ENCODE measurements at places on chromosomes 7 and 10. TPM values are rescaled to one million over a fixed set of nuclear protein-coding genes. Genes with fewer than 3 reads are reported as not detected.

GRCh38 chr7:69696054-69696591 is 97.8 kb downstream of the AUTS2 start:
- H3K27ac ChIP-seq: peak overlapping the region; percentile 41
- peaks cover under 1% of the 10 kb centered on the region for H3K36me3 ChIP-seq
- peak; percentile 88 for DNase-seq

- no peaks in the 10 kb centered on the region for H3K27me3 ChIP-seq
- H3K4me3 ChIP-seq: no peak overlapping the region
- no peaks in the 10 kb centered on the region for H3K4me1 ChIP-seq
- no peaks in the 10 kb centered on the region for H3K36me3 ChIP-seq
- DNase-seq: no peak
- H3K27ac ChIP-seq: no peak overlapping the region
Measured at GRCh38 chr7:105257338-105257737, 131.4 kb downstream of the SRPK2 start.

DNA sequence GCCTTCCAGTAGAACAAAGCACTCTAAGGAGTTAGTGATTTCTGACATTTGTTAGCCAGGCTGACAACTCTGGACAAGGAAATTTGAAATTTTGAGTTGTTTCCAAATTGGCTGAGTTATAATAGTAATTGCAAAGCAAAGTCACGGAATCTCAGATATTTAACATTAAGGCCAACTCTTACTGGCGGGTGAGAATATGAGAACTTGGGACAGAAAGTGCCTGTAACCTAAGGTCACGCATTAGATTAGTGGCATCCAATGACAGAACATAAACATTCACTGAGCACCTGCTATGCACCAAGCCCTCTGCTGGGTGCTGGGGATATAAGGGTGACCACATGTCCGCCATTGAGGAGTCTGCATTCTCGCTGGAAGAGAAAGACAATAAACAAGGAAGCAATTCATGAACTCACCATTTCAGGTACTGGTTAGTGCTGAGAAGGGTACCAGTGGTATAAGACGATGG is 45.5 kb upstream of the CHST15 start:
- no peak overlapping the region for H3K27ac ChIP-seq
- no peak for DNase-seq
- H3K36me3 ChIP-seq: no peaks in the 10 kb centered on the region
- H3K27me3 ChIP-seq: no peaks in the 10 kb centered on the region

DNA sequence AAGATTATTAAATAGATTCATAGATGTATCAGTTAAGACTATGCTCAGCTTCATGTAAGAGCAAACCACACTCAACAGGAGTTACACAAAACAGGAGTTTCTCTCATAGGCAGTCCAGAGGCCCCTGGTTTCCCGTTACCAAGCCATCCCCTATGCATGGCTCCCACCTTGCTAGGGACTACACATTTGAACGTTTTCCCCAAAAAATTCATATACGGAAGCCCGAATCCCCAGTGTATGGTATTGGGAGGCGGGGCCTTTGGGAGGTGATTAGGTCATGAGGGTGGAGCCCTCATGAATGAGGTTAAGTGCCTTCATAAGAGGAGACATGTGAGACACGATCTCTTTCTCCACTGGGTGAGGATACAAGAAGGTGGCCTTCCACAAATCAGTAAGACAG is 29.1 kb downstream of the RSU1 start:
- peaks cover 19% of the 10 kb centered on the region for H3K4me1 ChIP-seq
- H3K27me3 ChIP-seq: no peaks in the 10 kb centered on the region
- no peaks in the 10 kb centered on the region for H3K36me3 ChIP-seq
- H3K4me3 ChIP-seq: no peak overlapping the region

GRCh38 chr7:44486693-44487092 is 3.8 kb downstream of the NUDCD3 start:
- no peaks in the 10 kb centered on the region for H3K27me3 ChIP-seq
- H3K4me3 ChIP-seq: no peak overlapping the region
- DNase-seq: no peak

GRCh38 chr10:36764823-36765222 is 360.6 kb upstream of the ANKRD30A start:
- H3K27ac ChIP-seq: no peak overlapping the region
- H3K36me3 ChIP-seq: no peaks in the 10 kb centered on the region
- no peak for DNase-seq

DNA sequence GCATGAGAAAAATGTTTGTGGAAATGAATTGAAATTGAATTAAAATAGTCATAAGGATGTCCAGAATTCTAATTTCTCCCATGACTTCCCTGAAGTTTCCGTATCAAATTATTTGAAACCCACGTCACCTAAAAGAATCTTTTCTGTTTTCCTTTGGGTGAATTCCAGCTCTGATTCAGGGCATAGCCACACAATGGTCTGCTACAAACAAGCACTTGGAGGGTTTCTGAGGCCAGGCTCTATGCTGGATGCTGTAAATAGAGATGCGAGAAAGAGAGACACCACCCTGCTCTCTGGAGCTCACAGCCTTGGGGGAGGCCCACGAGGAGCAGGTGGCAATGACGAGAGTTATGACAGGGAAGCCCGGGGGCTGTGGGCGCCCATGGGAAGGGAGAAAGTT is 33.6 kb downstream of the GHRHR start:
- no peaks in the 10 kb centered on the region for H3K4me1 ChIP-seq
- DNase-seq: no peak
- no peaks in the 10 kb centered on the region for H3K27me3 ChIP-seq
- no peak overlapping the region for H3K4me3 ChIP-seq
- H3K36me3 ChIP-seq: no peaks in the 10 kb centered on the region

- H3K4me3 ChIP-seq: no peak overlapping the region
- H3K27ac ChIP-seq: no peak overlapping the region
- H3K27me3 ChIP-seq: no peaks in the 10 kb centered on the region
- H3K4me1 ChIP-seq: no peaks in the 10 kb centered on the region
- no peak for DNase-seq
- peaks cover 9% of the 10 kb centered on the region for H3K36me3 ChIP-seq
Measured at GRCh38 chr7:6186577-6186976, 85.8 kb downstream of the CYTH3 start.

DNA sequence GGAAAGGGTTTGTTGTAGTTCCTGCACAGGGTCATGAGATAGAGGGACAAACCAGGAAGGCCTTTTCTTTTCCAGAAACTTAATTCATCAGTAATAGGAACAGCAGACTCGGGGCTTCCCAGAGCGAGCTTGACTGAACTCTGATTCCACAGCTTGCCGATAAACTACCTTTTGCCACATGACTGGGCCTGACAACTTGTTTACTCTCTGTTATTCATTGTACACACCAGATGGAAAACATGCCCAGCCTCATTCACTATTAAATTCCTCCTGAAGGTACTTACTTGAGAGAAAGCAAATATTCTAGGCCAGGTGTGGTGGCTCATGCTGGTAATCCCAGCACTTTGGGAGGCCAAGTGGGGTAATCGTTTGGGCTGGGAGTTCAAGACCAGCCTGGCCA is 77.1 kb upstream of the FGFR2 start:
- H3K27me3 ChIP-seq: no peaks in the 10 kb centered on the region
- H3K4me3 ChIP-seq: no peak overlapping the region
- no peak overlapping the region for H3K27ac ChIP-seq
- H3K36me3 ChIP-seq: no peaks in the 10 kb centered on the region

GRCh38 chr10:22453320-22453719 is 108.0 kb downstream of the SPAG6 start:
- 0 out of 2 replicates have a peak, but pooled peaks cover 3% of the 10 kb centered on the region for H3K4me1 ChIP-seq
- no peak overlapping the region for H3K27ac ChIP-seq
- no peak for DNase-seq
- H3K4me3 ChIP-seq: no peak overlapping the region
- H3K27me3 ChIP-seq: no peaks in the 10 kb centered on the region
- no peaks in the 10 kb centered on the region for H3K36me3 ChIP-seq

DNA sequence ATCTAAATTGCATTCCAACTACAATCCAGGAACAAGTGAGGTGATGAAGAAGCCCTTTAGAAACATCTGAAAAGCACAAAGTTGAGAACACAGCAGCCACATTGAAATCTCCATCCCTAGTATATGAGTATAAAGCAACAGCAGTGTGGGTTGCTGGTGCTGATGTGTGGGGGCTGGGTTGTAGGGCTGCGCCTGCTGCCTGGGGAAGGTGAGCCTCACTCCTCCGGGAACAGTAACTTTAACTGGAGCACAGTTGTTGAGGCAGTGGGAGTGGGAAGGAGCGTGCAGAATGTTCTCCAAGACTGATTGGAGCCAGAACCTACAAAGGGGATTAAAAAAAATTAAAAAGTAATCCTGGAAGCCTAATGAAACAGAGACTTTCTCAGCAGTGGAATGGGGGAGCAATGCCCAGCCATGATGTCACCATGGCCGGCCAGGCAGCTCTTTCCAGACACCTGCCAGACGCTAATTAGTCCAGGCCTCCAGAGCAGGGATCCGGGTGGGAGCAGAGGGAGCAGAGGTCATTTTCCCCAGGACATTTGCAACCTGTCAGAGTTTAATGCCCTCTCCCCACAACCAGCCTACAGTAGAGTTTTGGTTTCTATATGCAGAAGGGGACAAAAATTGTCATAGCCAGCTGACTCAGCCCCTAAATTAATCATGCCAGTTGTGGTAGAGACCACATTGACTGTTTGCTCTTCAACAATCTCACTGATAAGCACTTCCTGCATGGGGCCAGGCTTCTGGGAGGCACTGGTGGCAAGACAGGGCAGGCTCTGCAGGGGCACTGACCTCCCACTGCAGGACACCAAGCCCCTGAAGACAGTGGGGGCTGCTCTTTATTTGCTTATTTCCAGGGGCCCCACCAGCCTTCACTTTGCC is 133.0 kb upstream of the ZNF32 start:
- no peaks in the 10 kb centered on the region for H3K4me1 ChIP-seq
- H3K27me3 ChIP-seq: no peaks in the 10 kb centered on the region
- no peak overlapping the region for H3K27ac ChIP-seq
- no peak overlapping the region for H3K4me3 ChIP-seq

GRCh38 chr10:55233090-55233489 is 432.1 kb upstream of the PCDH15 start:
- H3K27me3 ChIP-seq: no peaks in the 10 kb centered on the region
- no peak overlapping the region for H3K4me3 ChIP-seq
- no peaks in the 10 kb centered on the region for H3K36me3 ChIP-seq
- no peak for DNase-seq
- no peak overlapping the region for H3K27ac ChIP-seq

DNA sequence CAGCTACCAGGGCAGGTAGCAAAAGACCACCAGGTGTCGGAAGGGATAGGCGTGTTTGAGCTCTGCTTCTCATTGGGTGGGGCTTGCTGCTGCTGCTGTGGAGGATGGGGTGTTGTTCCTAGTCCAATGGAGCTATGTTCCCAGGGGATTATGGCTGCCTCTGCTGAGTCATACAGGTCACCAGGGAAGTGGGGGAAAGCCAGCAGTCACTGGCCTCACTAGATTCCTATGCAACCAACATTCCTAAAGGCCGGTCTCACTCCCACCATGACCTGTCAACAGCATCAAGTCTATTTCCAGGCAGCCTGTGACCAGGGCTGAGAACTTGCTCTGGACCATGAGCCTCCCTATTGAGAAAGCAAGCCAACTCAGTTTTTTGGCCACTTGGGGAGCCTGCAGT is 1160.8 kb downstream of the REEP3 start:
- H3K4me1 ChIP-seq: no peaks in the 10 kb centered on the region
- H3K27ac ChIP-seq: no peak overlapping the region
- no peaks in the 10 kb centered on the region for H3K27me3 ChIP-seq

DNA sequence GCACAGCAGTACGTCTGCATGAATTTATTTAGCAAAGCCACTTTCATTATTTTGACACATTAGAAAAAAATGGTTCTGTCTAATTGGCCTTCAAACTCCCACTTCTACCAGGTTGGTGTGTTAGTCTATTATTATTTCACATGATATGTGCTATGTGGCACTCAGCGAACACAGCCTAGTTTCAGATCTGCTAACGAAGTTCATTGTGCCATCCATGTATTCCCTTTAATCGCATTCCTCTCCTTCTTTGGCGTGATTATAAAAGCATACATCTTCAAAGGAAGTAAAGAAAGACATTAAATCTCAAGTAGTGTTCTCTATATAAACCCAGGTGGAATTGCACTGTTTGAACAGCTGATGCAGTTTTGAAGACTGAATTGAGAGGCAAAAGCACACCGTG is 96.4 kb upstream of the CACNA2D1 start:
- H3K36me3 ChIP-seq: no peaks in the 10 kb centered on the region
- DNase-seq: no peak
- no peak overlapping the region for H3K4me3 ChIP-seq
- H3K27me3 ChIP-seq: no peaks in the 10 kb centered on the region
- H3K27ac ChIP-seq: no peak overlapping the region

GRCh38 chr10:113042868-113043267 is 92.8 kb downstream of the TCF7L2 start:
- no peak for DNase-seq
- no peak overlapping the region for H3K27ac ChIP-seq
- H3K4me1 ChIP-seq: no peaks in the 10 kb centered on the region
- no peaks in the 10 kb centered on the region for H3K27me3 ChIP-seq
- H3K4me3 ChIP-seq: no peak overlapping the region

DNA sequence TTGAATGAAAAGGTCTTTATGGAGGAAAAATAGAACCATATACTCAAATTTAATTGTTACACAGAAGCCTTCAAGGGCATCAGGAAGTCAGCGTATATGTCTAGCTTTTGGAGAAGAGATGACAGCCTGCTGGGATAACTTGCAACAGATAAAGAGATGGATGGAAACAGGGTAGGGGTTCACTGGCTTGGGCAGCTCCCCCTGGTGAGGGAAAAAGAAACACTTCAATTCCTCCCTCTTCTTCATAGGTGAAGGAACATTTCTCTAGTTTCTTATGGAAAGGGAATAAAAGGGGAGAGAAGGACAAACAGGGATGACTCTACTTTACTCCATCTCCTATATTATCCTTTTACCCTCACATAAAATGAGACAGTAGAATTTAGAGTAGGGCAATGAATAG is 635.7 kb downstream of the PHTF2 start:
- no peaks in the 10 kb centered on the region for H3K4me1 ChIP-seq
- H3K27ac ChIP-seq: no peak overlapping the region
- H3K27me3 ChIP-seq: no peaks in the 10 kb centered on the region
- H3K4me3 ChIP-seq: no peak overlapping the region

DNA sequence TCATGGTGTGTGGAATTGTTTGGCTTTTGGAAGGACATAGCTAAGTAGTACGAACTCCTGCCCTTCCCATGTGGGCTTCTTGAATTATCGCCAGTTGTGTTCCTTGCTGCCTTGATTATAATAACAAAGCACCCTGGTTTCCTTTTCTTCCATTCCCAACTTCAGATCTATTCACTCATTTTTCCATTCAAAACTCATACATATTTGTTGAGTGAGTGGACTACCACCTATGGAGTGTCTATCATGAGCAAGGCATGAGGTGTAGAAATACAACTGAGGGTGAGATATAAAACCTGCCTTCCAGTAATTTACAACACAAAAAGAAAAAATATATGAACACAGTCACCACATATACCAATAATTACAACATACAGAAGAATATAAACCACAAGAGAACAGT is 4.9 kb upstream of the COL17A1 start:
- no peaks in the 10 kb centered on the region for H3K27me3 ChIP-seq
- no peak overlapping the region for H3K4me3 ChIP-seq
- H3K4me1 ChIP-seq: no peaks in the 10 kb centered on the region
- H3K27ac ChIP-seq: no peak overlapping the region
- no peaks in the 10 kb centered on the region for H3K36me3 ChIP-seq
- no peak for DNase-seq

MYH16 gene
- 0.13 TPM for total RNA-seq

LIPF gene
- total RNA-seq: not detected

PROSER2 gene
- 0.10 TPM for total RNA-seq

FAM25C gene
- not detected for total RNA-seq

AGAP5 gene
- 5.9 TPM for total RNA-seq

SORBS1 gene
- 0.56 TPM for total RNA-seq

Measured in GM12878 (cell line).